ENCODE measurements at places on chromosomes 7 and 10.
A peak's percentile ranks its signal among the peaks of the same experiment; 100 is the strongest.

- no peak for DNase-seq
These were observed 89.4 kb downstream of the TBXAS1 start for GRCh38 chr7:139918480-139918879.

GRCh38 chr10:96137567-96137966 lies 7.5 kb downstream of the ZNF518A start:
- DNase-seq = no peak

- DNase-seq = peak; percentile 7
These were observed 47.6 kb downstream of the BPGM start for GRCh38 chr7:134694299-134694698.

- DNase-seq = no peak
These were observed 18.5 kb upstream of the PRRT4 start for GRCh38 chr7:128379900-128380479.

DNA sequence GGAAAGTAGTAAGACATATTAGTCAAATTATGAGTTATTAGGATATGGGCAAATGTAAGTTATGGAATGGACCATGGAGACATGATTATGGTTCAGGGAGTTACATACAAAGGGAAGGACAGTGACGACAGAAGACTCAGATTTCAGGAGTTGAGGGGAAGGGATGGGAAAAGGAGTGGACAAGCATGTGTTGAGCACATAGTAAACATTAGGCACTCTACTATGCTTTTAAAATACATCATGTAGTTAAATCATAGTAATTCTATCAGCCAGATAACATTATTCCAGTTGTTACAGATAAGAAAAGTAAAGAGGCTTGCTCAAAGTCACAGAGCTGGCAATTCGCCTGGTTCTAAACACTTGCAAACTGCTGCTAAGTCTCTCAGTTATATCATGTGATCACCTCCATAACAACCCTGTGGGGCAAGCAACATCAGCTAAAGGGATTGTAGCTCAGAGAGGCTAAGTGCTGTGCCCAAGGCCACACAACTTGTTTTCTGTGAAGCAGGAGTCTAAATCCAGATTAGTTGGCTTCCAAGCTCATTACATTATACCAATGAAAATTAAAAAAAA lies 115.2 kb upstream of the MDFIC start:
- peak; percentile 16 for DNase-seq
